Ureter (tissue), 1 donor: ENCODE measurements at places on chromosomes 5 and 9.

DNA sequence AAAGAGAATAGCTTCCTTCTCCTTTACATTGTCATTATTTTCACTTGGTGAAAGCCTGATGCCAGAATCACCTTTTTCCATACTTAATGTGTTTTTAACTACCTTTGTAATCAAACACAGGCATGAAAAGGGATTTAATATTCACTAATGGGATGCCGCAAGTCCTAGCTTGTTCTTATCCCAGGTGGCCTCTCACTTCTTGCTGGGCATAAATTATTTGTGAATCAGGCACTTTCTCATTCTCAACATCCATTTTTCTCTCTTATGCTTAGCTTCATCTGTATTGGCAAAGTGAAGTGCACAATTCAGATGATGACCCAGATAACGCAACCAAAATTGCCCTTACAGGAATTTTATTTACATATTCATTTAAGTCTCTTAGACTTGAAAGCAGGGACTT is 10.9 kb downstream of the ACTL7B start:
- no peak for DNase-seq

GRCh38 chr9:100448266-100448665 is 21.3 kb downstream of the MSANTD3 start:
- DNase-seq = no peak

- no peak for DNase-seq
These were observed 322.2 kb downstream of the CEMIP2 start for GRCh38 chr9:71446106-71446472.

DNA sequence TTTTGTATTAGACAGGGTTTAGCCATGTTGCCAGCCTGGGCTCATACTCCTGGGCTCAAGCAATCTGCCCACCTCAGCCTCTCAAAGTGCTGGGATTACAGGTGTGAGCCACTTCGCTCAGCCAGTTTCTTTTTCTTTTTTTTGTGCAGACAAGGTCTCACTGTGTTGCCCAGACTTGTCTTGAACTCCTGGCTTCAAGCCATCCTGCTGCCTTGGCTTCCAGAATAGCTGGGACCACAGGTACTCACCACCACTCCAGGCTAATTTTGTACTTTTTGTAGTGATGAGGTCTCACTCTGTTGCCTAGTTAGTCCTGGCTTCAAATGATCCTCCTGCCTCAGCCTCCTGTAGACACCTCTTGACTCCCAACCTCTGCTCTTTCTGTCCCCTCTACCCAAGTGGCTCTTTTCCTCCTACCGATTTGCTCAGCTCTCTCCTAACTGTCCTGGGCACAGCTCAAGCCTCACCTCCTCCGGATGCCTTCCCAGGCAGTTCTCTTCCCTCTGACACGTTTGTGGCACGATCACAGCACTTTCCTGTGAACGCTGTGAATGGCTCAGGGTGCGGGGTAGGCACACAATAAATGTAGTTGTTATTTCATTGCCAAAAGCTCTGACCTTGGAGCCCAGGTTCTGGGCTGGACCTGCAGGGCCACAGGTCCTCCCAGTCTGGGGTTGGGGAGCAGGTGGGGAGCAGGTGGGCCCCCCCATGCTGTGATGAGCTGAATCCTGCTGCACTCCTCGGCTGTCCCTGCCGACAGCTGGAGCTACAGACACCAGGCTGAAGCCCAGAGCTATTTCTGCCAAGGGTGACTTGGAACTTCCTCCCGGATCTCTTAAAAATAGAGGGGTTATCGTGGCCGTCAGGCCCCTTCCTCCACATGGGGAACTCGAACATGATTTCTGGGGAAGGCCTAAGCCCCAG is 23.9 kb downstream of the GFI1B start:
- no peak for DNase-seq

DNA sequence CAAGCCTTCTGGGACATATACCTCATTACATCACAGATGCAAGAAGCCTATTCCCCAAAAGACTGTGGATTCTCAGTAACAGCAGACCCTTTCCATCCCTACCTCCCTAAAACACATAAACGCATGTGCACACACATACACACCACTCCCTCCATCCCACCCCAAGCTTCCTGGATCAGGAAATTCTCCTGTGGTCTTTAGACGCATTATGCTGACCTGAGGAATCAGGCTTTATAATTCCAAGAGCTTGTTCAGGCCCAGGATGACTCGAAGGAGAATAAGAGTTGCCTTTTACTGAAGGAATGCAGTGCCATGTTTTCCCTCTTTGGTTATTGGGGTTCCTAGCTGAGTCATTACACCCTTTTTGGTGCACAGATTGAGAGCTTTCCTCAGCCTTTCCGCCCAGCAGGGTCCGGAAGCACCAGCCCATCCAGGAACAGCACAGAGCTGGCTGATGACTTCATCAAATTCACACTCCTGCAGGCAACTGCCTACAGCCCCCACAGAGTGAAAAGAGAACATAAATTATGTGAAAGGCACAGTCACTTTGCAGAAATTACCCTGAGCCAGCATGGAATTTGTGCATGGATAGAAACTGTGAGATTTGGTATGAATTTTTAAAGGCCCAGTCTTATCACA is 385.0 kb upstream of the TRPC7 start:
- no peak for DNase-seq
